ENCODE measurements at places on chromosomes 1 and 21. TPM values are rescaled to one million over a fixed set of nuclear protein-coding genes. Genes with fewer than 3 reads are reported as not detected.

Gene GJA5
- not detected for total RNA-seq

Gene ATP6V0B
- total RNA-seq = 187 TPM

- DNase-seq = no peak
Observed at GRCh38 chr1:153292740-153293479, 19.8 kb downstream of the PGLYRP3 start.

- peak; percentile 68 for DNase-seq
Observed at GRCh38 chr1:41840592-41841246, 78.0 kb downstream of the HIVEP3 start.

Gene ADCY10
- total RNA-seq = not detected

GRCh38 chr1:205279986-205280385 is 41.6 kb downstream of the NUAK2 start:
- DNase-seq = no peak

GRCh38 chr1:232504651-232505050 is 125.3 kb downstream of the SIPA1L2 start:
- DNase-seq = no peak

DNA sequence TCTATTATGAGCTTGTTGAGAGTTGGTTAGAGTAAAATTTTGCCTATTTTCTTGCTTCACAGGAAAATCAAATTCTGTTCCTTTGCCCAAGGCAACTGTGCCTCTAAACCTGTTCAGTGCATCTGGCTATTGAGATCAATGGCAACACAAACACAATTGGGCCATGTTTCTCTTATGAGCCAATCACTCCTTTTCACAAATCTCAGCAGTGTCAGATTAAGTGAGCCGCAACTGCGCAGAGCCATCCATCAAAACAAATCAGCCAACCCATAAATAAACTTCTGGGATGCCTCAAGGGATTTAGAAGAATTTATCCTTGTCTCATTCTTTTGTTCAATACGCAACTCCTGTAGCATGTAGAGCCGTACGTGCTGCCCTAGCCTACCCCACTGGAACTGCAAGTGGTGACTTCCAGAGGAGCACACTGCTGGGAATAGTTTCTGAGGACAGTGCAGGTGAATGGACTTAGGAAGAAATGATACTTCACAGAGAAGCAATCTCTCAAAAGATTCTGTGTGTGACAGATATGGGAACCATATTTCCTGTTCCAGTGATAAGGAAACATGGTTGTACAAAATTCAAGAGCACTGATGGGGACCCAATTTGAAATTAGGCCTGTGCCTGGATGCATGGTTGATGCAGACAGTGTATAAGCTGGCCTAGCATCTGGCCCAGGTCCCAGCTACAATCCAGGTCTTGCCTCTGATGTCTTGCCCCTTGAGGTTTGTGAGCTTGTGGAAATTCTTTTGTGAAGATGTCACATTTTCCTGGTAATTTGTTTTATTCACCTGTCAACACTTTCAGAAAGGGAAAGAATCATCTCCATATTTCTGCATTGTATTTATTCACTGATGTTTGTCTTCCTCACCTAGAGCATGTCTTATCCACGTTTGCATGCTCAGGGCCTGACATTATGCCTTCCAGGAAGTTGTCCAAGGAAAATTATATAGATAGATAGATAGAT is 166.2 kb downstream of the URB2 start:
- no peak for DNase-seq

- DNase-seq = no peak
Observed at GRCh38 chr1:109664671-109665070, 3.2 kb upstream of the GSTM2 start.

DNA sequence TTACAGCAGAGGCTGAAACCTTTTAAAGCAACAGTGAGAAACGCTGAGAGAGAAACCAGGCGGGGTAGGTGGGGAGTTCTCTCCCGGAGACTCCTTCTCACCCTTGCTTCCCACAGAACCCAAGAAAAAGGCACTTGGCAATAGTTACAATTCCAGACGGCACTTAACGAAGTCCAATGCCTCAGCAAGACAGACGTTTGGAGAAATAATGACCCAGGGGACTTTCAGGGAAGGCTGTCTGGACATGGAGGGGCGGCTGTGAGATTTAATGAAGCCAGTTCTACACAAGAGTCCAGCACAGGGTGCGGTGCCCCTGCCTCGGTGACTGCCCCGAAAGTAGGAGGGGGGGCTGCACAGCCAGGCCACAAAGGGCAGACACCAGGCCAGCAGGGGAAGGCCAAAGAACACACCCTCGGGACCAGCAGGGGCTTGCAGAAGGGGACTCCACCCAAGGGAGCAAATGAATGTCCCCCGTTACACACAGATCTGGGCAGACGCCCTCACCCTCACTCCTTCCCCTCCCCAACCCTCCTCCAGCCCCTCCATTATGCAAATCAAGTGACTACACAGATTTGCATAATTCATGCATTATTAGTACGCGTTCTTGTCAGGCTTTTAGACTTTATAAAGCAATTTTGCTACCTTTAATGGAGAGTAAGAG is 26.3 kb downstream of the KCNN3 start:
- no peak for DNase-seq

Gene CFHR2
- not detected for total RNA-seq

- no peak for DNase-seq
Observed at GRCh38 chr1:7863756-7864328, 11.0 kb upstream of the UTS2 start.

DNA sequence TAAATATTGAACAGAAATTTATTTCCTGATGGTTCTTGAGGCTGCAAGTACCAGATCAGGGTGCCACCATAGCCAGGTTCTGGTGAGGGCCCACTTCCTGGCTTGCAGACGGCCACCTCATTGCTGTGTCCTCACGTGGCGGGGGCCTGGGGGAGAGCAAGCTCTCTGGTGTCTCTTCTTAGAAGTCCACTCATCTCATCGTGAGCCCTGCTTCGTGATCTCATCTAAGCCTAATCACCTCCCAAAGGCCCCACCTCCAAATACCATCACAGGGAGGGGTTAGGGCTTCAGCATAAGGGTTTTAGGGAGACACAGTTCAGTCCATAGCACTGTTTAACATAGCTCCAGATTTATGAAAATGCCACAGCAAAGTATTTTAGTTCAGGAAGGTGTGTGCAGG is 119.7 kb downstream of the PRDM2 start:
- no peak for DNase-seq

GRCh38 chr1:115794976-115795639 is 26.6 kb upstream of the CASQ2 start:
- no peak for DNase-seq

Gene BMP8B
- total RNA-seq = 0.55 TPM

Gene DNASE2B
- not detected for total RNA-seq

Gene TMEM82
- not detected for total RNA-seq

DNA sequence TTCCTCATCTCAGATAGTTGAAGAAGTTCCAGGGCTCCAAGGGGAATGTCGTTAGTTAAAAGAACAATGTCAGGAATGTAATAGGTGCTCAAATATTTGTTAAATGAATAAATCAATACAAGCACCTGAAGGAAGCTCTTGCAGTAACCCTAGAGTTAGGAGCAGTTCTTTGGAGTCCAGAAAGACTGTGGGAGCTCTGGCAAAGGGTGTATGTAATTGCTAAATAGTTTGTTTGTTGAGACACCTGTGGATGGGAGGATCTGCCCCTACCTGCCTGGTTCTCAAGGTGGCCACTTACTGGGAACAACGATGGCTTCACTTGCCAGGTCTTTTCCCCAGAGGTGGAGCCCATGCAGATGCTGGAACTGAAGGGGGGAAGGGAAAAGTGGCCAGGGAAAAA is 27.5 kb upstream of the JUN start:
- no peak for DNase-seq

Gene KIF21B
- total RNA-seq = 1.2 TPM

DNA sequence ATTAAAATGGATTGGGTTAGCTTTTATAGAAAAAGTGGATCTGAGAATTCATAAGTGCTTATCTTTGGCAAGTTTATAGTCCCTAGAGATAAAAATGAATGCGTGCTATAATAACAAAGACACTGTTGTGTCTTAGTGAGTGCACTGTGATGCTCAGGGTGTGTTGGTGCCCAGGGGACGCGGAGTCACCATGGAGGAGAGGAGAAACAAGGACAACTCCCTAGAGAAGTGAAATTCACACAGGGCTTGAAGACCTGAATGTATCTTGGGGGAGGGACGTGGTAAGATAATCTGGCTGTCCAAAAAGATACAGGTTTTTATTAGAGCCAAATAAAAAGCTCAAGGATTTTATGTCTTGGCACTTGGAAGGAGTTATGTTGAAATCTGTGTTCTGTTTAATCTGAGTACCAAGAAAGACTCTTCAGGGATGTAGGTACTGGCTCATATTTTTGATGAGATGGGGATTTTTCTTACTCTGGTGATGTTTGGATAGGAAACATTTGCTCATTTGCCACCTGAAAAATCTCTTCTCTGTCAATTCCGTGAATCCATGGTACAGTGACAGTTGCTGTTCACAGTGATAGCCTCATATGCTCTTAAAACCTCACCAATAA is 9.6 kb downstream of the SMYD2 start:
- DNase-seq = no peak

DNA sequence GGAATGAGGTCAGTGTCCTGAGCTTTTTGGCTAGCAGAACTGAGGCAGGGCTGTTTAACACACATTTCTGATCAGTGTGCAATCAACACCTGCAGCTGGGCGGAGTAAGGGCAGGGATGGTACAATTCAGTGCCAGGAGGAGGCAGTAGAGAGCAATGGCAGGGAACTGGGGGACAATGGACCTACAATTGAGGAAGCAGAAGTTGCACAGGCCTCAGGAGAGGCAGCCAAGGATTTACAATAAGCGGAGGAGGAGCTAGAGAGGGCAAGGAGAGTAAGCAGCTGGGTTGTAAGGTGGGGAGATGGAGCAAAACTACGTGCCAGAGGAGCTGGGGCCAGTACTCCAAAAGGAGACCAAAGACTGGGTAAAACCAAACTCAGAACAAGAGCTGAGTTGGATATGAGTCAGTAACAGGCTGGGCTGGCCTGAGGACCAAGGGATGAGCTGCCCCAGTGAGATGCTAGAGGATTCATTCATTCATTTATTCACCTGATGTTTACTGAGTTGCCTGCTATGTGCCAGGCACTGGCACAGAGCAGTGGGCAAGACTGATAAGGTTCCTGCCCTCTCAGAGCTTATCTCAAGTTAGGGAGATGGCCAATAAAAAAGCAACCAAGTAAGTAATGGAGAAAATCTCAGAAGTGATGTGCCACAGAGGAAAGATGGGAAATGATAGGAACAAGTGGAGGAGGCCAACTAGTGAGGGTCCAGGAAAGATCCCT is 10.4 kb upstream of the GALE start:
- no peak for DNase-seq

Gene RNU1-4
- under 0.01 TPM for total RNA-seq

DNA sequence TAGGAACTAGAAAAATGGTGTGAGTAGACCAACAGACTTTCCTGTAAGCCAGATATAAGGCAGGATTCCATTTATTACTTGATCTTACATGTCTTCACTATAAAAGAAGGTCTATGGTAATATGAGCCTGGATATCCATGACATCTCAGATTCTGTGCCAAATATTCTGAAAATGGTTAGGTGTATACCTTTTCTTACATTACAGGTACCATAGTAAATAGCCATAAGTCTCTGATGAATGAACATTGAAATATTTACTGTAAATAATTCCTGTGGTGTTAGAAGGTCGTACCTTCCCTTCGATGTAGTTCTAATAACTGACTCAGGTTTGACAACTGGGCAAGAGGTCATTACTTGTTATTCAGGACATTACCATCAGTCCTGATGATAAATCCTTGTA is 657.9 kb downstream of the BRINP3 start:
- no peak for DNase-seq

- DNase-seq = no peak
Observed at GRCh38 chr21:31475223-31475622, 131.2 kb upstream of the TIAM1 start.

DNA sequence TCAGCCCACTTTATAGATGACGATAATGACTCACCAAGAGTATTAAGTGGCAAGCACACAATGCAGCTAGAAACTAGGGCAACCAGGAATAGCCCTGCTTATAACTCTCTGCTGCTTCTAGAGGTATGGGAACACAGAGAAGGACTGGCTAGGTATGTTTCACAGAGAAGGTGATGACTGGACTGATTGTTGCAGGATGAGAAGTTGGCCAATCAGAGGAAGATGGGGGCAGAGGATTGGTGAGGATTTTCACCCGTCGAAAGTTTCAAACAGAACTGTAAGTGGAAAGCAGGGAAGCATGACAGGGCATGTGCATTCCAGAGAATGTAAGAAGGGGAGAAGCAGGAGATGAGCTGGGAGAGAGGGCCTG is 222.4 kb upstream of the JUN start:
- DNase-seq = no peak

GRCh38 chr1:209937996-209938959 is at the start of gene SYT14:
SYT14 (plus strand) TSS chr1:209938217; CDS start chr1:209938265, 48 bp downstream.
- DNase-seq = peak; percentile 59

- DNase-seq = no peak
Observed at GRCh38 chr1:225879521-225880221, 2.5 kb downstream of the TMEM63A start.

Gene LIPI
- total RNA-seq = not detected

Gene CLDN19
- not detected for total RNA-seq

DNA sequence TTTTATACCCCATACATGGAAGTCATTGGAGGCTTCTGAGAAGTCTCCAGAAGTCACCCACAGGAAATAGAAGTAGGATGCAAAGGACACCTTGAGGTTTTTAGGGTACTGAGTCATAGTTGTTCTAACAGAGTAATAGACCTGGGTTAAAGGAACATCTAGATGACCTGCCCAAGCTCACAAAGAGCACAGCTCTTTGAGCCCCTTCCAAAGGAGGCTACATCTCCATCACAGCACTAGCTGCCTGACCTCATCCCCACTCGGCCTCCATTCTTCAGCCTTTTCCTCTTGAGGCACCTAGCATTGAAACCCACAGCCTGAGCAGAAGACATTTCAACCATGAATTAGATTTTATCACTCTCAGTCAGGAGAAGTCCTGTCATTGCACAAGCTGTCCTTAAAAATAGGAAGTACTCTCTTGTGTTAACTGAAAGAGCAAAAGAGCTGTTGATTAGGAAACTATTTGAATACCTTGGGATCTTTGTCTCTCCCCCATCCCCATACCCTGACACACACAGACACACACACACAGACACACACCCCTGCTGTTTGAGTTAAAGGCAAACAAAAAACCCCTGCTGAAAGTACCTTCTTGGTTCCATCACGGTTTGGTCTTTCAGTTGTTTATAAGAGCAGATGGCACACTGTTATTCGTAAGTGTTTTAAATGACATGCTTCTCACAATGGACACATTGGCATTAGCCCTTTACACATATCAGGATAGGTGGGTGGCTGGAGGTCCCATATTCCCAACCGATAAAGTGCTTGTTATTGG is 22.2 kb downstream of the MKNK1 start:
- DNase-seq = no peak

Gene DNM3
- 0.90 TPM for total RNA-seq

Gene TMEM81
- total RNA-seq = 1.3 TPM

Gene APOBEC4
- not detected for total RNA-seq

Gene LCE1D
- not detected for total RNA-seq

GRCh38 chr21:28771790-28772501 is 220.7 kb downstream of the LTN1 start:
- DNase-seq = peak; percentile 6

Gene OR10Z1
- total RNA-seq = not detected

Gene FNDC5
- total RNA-seq = 0.41 TPM

Gene NECTIN4
- 2.2 TPM for total RNA-seq

Gene CDC42BPA
- 36.9 TPM for total RNA-seq

- DNase-seq = no peak
Observed at GRCh38 chr1:73161418-73161817, 879.1 kb upstream of the NEGR1 start.

Gene SDCCAG8
- total RNA-seq = 65.9 TPM

Data from A172 (cell line).